CD8-positive, alpha-beta memory T cell (primary cell): ENCODE measurements at places on chromosomes 4 and X.

DNA sequence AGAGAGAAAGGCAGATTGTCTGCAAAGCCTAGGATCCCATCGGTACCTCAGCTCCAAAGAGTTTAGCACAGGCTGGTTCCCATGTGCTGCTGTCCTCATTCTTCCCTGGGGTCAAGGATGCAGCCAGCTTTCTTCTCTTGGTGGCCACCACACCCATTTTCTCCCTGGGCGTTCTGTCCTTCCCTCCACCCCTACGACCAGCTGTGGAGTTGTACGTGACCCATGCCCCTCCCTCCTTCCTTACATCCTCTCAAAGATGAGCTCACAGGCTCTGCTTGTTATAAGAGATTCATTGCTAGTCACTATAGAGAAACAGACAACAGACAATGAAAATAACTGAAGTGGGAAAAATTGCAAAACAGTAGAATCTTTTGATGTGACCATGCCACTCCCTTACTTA is 74.0 kb upstream of the KLF3 start:
- no peak overlapping the region for H3K27ac ChIP-seq
- no peaks in the 10 kb centered on the region for H3K36me3 ChIP-seq
- H3K27me3 ChIP-seq, result no peaks in the 10 kb centered on the region

- DNase-seq, result no peak
- H3K4me1 ChIP-seq, result no peaks in the 10 kb centered on the region
- H3K27me3 ChIP-seq, result no peaks in the 10 kb centered on the region
- no peaks in the 10 kb centered on the region for H3K36me3 ChIP-seq
- no peak overlapping the region for H3K4me3 ChIP-seq
Observed at GRCh38 chr4:97003715-97004114, 1139.6 kb downstream of the STPG2 start.

- H3K27me3 ChIP-seq, result no peaks in the 10 kb centered on the region
- H3K36me3 ChIP-seq, result peaks cover 7% of the 10 kb centered on the region
- H3K4me1 ChIP-seq, result peaks cover 25% of the 10 kb centered on the region
- no peak overlapping the region for H3K27ac ChIP-seq
Observed at GRCh38 chr4:1208266-1208961, 36.0 kb upstream of the SPON2 start.

DNA sequence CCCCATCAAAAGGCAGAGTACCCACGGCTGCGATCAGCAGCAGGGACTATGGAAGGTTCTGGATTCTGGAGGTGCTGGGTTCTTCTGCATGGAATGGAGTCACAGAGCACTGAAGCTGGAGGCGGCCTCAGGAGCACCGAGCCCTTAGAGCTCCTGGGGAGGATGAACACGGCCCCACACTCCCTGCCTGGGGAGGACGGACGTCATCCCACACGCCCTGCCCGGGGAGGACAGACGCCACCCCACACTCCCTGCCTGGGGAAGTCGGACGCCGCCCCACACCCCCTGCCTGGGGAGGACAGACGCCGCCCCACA is 9.9 kb downstream of the LRPAP1 start:
- DNase-seq, result no peak
- no peaks in the 10 kb centered on the region for H3K4me1 ChIP-seq
- H3K27me3 ChIP-seq, result no peaks in the 10 kb centered on the region

GRCh38 chrX:10213716-10214115 is 56.9 kb downstream of the CLCN4 start:
- no peak for DNase-seq
- no peak overlapping the region for H3K27ac ChIP-seq
- no peaks in the 10 kb centered on the region for H3K27me3 ChIP-seq
- no peak overlapping the region for H3K4me3 ChIP-seq
